ENCODE measurements at places on chromosomes 7 and 10.

- DNase-seq: no peak
These were observed 146.0 kb downstream of the TNS3 start for GRCh38 chr7:47435889-47436312.

DNA sequence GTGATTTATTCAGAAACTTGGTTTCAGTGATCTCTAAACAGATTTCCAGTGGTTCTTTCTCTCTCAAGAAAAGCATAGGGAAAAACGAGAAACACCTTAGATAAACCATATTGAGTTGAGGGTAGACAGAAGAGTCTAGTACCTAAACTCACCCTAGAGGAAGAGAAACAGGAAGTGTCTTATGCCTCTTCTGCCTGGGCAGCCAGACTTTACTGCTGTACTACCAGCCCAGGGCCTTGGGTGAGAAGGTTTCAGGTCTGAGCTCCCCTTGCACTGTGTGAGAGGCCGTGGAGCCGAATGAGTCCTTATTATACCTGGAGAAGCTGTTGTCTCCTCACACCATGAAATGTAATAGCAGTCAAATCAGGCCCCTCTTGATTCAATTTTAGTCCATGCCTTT lies 18.2 kb downstream of the HIF1AN start:
- DNase-seq: no peak

DNA sequence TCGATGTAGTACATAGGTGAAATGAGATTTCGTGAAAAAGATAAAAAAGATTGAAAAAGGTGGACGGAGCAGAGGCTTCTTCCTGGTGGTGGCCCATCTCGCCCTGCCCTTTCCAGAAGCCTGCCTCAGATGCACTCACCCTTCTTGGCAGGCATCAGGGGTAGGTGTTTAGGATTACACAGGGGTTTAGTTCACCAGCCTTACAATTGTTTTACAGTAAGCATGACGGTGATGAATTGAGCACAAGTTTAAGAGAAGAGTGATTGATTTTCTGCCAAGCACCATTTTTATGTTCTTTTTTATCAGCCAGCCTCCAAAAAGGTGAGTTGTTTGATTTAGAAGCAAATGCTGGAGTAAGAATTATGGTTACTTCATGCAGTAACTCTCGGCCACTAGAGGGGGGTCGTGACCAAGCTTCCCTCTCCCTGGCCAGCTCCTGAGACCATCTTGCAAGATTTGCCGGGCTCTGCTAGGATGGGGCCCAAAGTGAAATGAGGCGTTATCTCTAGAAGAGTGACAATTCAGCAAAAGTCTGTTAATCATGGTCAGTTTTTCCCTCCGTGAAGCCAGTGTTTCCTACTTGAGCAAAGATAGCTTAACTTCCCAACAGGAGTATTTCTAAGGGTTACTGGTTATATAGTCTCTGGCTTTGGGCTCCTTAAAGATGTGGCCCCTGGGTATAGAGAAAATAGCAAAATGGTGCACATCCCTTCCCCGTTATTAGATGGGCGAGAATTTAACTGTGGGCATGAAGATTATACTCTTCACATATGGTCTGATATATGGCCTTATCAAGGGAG lies 228.8 kb downstream of the BMPER start:
- peak; percentile 56 for DNase-seq

- DNase-seq: no peak
These were observed at the start of gene MARVELD1 for GRCh38 chr10:97713339-97713825. Gene MARVELD1, plus strand, starts transcription at chr10:97713730. Its CDS starts 147 bp downstream, at chr10:97713877.

DNA sequence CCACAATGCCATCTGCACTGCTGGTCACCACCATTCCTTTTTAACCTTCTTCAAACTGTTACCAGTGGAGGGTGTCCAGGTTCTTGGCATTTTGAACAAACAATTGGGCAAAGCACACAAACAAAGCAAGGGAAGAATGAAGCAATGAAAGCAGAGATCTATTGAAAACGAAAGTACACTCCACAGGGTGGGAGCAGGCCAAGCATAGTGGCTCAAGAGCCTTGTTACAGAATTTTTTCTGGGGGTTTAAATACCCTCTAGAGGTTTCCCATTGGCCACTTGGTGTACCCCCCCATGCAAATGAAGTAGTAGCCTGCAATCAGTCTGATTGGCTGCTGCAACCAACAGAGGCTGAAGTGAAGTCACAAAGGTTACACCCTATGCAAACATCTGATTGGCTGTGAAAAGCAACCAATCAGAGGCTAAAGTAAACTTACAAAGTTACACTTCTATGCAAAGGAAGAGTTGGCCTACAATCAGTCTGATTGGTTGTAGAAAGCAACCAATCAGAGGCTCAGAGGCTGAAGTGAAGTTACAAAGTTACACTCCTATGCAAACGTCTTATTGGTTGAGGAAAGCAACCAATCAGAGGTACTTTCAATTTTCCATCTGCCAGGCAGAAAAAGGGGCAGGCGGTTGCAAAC lies 103.2 kb upstream of the WAC start:
- no peak for DNase-seq

DNA sequence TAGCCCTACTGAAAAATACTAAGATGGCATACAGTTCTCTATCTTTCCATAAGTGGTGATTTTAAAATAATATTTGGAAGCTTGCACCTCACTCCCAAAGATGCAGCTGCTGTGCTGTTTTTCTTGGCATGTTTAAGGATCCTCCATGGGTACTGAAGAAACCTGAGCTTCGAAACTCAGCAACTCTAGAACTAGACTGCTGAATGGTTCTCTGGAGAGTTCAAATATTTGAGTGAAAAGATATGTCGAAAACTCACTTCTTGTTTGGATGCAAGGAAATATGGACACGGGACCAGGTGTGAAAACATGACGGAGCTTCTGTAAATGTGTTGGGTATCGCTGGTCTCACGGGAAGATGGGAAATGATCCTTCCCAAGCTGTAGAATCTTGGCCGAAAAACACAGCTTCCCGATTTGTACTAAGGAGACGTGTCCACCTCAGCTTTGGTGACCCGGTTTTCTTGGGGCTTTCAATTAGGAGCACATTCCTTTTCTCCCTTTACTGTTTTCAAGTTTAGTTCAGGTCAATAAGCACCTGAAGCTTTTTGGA lies 543.8 kb upstream of the NRP1 start:
- DNase-seq: no peak

- no peak for DNase-seq
These were observed 62.7 kb downstream of the FRMPD2 start for GRCh38 chr10:48211777-48212176.

DNA sequence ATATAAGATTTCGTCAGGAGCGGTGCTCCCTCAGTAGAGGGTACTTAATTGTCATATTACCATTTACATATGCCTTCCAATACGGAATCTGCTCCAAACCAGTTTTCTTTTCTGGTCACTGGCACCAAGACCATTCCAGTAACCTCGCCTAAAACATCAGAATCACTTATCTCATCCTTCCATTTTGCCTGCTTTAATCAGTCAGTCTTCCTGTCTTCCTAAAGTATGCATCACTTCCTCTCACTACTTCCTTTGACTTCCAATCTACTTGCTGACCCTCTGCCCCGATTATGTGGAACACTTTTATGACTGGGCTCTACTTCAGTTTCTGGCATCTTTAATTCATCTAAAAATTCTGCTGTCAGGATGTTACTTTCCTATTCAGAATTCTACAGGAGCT lies 33.5 kb downstream of the CUL2 start:
- DNase-seq: no peak

DNA sequence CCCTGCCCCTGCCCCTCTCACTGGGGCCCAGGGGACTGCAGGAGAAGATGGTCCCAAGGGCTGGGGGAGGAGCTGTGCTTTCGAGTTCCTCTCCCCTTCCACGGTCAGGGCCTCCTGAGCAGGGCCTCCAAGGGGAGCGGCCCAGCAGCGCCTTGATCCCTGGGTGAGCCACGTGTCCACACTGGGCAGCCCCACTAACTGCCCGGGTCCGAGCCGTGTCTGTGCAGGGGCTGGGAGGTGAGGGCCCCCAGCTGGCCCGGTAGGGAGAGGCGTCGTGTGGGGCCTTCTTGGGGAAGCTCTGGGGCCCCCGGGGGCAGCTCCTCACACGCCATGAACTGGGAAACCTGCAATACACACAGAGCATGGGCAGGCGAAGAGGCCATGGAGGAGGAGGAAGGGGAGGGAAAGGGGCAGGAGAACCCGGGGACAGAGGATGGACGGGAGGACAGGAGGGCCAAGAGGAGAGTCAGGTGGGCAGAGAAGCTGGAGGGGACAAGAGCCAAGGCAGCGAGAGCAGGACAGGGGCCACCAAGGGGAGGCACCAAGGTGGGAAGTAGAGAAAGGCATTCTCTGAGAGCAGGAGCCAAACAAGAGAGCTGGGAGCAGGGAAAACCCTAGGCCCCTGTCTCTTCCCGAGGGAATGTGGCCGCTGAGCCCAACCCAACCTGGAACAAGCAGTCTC lies 32.8 kb downstream of the KCNH2 start:
- DNase-seq: no peak

- DNase-seq: no peak
These were observed 78.1 kb upstream of the PRR15 start for GRCh38 chr7:29485339-29486190.

GRCh38 chr7:54961391-54961790 lies 57.4 kb upstream of the EGFR start:
- no peak for DNase-seq

DNA sequence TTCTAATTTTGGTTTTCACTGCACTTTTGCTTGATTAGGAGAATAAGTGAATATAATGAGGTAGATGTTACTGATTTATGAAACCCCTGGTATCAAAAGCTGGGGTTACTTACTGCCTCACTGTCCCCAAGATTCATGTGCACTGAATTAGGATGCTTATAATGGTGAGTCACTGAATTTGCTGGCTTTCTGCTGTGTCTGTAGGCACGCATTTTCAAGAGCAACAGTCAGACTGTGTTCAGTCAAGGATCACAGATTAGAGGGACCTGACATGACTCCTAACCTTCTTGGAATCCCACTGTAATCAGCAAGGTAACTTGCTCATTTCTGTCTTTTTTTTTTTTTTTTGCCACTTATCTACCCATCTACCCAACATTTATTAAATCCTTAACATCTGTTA lies 59.7 kb downstream of the GPR85 start:
- no peak for DNase-seq

DNA sequence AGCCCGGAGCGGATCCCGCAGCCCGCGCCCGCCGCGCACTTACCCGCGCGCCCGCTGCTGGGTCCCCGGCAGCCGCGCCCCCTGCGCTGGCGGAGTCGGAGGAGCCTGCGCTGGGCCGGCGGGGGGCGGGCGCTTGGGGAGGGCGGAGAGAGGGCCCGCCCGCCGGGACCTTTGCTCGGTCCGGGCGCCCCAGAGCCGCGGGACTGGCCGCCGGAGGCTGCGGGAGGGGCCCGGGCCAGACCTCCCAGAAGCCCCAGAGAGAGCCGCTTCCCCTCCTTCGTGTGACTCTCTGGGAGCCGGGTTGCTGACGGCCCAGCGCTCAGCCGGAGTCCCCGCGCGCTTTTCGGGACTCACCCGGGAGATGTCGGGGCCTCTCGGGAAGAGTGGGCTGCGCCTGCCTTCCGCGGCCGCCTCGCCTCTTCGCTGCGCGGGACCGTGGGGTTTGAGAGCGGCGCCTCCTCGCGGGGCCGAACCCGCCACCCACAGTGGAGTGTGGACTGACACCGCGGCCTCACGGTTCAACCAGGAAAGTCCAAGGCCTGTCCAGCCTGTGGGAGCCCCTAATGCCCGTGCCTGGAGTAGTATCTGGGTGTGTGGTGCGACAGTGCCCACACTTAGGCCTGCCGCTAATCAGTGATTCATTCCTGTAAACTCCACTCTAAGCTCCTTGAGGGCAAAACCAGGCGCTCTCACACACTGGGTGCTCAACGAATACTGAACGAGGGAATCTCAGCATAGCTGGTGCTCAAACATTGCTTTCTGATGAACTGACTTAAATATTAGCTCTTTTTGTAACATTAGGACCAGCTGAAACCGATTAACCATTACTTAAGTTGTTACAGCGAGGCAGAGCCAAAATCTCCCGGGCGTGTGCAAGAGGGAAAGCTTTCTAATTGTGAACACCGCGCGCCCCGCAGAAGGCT lies at the start of gene GSDME:
Gene GSDME (minus strand): TSS at position 112 of the 923 bp plus-strand sequence. CDS start 7,690 bp downstream, outside the sequence.
- DNase-seq: no peak

DNA sequence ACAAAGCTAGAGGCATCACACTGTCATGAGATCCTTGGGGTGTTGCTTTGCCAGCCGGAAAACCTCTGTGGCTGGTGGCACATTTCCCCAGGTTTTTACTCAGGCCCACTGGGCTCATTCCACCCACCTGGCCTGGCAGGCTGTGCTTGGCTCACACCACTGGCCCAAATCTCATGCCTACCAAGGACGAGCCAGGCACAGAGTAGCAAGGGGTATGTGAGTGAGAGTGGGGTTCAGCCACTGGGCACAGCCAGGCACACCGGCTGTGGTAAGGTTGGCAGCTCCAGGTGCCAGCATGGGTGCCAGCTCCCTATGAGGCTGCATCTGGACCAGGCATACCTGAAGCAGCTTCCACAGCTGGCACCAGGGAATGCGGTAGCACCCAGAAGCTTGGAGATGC lies 21.4 kb downstream of the STEAP1 start:
- no peak for DNase-seq

DNA sequence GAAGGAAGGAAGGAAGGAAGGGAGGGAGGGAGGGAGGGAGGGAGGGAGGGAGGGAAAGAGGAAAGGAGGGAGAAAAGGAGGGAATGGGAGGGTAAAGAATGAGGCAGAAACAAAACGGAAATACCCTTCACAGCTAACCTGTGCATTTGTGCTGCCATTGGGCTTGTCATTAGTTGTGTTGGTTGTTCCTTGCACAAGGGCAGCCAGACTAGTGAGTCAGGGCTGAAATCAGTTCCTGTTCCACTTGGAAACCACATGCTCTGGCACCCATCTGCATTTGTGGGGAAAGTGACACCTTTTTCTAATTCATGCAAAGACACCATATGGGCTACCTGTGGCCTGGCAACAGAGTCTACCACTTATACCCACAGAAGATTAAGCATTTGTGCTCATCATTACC lies 1004.0 kb upstream of the C7orf33 start:
- DNase-seq: no peak

- no peak for DNase-seq
These were observed 37.1 kb downstream of the SDK1 start for GRCh38 chr7:3338161-3338560.

GRCh38 chr10:116437076-116437692 lies 9.5 kb downstream of the PNLIPRP3 start:
- no peak for DNase-seq

- DNase-seq: no peak
These were observed 876 bp downstream of the GNAI1 start for GRCh38 chr7:80135309-80136104.

DNA sequence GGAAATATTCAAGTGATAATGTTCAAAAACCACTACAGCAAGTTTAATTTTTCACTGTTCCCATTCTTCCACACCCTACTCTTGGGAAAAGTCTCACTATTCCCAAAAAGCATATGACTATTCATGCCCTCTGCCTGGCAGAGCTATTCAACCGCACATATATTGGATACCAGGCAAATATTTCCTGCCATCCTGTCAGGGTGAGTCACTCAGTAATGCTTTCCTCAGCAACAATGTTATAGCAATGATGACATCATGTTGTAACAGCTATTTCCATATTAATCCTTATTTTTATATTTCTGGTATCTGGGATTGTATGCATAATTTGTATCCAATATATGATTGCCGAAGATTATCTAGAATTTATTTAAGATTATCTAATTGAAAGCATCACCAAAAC lies 114.0 kb upstream of the PLXDC2 start:
- DNase-seq: no peak

- no peak for DNase-seq
These were observed 17.5 kb upstream of the PALS2 start for GRCh38 chr7:24555719-24556118.

- DNase-seq: no peak
These were observed 10.1 kb downstream of the AVPI1 start for GRCh38 chr10:97676770-97677581.

Data from NCI-H446 treated with DMSO at 0.1 percent for 48 hours (cell line).